ENCODE measurements at places on chromosomes 1 and 21.

DNA sequence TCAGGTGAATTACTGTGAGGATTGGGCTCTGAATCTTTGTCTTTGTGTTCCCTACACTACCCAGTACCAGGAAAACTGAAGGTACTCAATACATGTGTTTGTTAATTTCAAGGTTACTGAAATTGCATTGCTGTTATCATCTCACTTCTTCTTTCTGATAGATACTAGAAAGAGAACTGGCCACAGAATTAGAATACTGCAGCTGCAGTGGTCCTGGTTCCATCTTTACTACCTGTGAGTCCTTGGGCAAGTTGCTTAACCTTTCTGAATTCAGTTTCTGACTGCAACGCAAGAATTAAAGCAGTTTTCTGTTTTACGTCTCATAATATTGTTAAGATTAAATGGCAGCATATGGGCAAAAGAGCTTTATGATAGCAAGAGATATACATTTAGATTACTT is 263.5 kb downstream of the LMO4 start:
- DNase-seq: no peak

GRCh38 chr21:45003331-45004058 is 63.7 kb downstream of the SLX9 start:
- no peak for DNase-seq

DNA sequence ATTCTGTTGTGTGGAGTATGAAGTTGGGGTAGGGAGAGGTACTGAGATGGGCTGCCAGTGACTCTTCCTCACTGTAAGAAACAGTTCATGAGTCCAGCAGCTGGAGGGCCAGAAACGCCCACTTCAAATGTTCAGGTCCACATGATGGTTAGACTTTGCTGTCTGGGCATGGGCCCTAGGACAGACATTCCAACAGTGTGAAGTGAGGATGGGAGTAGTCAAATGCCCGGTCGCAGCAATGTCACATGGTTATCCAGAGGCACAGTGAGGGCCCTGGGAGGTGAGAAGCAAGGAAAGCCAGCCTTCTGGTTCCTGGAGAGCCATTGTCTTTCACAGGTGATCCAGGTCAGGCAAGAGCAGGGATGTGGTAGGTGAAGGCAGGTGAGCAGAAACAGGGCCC is 304.4 kb downstream of the HHAT start:
- DNase-seq: no peak

GRCh38 chr1:43524804-43525203 is 5.9 kb upstream of the PTPRF start:
- DNase-seq: no peak

GRCh38 chr1:58575551-58576324 is 1.3 kb downstream of the TACSTD2 start:
- DNase-seq: no peak

DNA sequence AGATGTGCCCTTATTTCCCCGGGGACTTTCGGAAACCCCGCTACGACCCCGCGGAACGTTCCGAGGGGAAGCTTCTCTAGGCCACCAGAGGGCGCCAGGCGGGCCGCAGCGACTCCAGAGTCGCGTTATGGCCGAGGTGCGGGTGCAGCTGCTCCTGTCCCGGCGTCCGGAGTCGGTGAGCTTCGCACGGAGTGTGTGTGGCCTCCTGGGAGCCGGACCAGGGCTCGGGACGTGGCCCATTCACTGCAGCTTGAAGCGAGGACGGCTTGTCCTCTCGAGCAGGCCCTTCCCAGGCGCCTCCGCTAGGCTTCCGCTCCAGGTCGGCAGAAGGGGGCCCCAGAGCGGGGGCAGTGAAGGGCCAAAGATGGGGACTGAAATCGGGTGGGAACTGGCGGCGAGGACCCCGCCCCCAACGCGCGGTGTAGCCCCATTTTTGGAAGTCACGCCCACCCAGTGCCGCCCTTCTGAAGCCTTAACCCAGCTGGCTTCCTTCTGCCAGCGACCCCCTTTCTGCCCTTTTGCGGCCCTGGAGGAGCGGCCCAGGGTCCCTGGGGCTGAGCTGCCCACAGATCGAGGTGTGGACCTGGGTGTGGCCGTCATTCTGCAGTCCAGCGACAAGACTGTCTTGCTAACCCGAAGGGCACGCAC is at the start of gene NUDT17:
TSS of gene NUDT17 (plus strand) at position 117 of the 648 bp plus-strand sequence. CDS start at position 128, 11 bp downstream.
- DNase-seq: peak; percentile 76

GRCh38 chr1:171742577-171742922 is 685 bp upstream of the VAMP4 start:
- peak; percentile 80 for DNase-seq

DNA sequence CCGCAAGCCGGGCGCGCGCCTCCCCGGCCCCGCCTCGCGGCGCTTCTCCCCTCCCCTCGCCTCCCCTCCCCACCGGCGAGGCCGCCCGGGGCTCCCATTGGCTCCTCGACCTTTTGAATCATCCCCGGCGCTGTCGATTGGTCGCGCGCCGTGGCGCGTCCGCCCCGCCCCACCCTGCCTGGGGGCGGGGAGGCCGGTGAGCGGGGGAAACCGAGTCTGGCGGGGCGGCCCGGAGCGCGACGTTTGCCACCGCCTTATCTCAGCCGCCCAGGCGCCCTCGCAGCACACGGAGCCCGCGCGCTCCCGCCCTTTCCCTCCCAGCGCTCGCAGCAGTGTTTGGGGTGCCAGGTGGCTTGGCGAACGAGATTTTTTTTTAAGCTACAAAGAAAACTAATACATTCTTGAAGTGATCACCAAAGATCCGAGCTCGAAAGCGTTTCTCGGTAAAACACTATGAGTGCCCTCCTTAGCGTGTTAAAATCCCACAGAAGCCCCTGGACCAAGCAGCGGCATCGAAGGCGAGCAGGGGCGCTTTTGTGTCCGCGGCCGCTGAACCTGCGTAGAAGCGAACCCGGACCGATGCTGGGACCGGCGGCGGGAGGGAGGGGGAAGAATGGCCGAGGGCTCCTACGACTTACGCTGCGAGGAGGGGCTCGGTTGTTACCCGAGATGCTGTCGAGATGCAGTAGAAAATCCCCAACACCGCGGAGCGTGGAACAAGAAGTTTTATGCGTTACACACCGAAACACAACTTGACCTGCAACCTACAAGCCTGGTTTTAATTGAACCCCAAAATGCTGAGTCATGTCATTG is 436 bp upstream of the LBR start:
- peak; percentile 90 for DNase-seq

DNA sequence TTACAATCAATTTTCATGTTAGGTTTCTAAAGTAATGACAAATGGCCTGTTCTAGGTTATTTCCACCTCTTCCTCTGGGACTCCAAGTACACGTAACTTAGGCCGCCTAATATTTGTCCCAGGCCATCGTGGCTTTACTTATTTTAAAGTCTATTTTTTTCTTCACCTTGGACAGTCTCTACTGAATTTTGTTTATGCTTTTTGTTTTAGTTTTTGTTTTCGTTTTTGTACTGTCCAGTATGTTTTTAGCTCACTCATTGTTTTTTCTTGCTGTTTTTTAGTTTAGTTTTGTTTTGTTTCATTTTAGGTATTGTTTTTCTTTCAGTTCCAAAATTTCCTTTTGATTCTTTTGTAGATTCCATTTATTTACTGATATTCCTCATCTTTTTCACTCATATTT is 187.7 kb upstream of the RNPC3 start:
- no peak for DNase-seq

DNA sequence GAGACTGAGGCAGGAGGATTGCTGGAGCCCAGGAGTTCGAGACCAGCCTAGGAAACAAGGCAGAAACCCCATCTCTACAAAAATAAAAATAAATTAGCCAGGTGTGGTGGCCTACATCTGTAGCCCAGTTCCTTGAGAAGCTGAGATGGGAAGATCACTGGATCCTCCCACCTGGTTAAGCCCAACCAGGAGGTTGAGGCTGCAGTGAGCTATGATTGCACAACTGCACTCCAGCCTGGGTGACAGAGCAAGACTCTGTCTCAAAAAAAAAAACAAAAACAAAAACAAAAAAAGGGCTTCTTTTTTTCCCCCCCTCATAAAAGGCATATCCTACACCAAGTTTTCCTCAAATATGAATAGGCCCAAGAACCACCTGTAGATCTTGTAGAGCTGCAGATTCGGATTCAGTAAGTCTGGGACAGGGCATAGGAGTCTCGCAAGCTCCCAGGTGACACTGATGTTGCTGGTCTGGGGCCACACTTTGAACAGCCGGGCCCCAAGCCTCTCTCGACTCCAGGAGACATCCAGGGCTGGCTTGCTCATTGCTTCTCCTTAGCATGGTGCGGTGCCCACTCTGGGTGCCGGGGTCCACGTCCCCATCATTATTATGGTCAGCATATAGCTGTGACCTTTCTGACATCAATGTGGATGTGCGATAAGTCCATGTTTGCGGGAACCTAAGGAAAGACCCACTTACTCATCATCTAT is 22.1 kb upstream of the UMODL1 start:
- DNase-seq: no peak

DNA sequence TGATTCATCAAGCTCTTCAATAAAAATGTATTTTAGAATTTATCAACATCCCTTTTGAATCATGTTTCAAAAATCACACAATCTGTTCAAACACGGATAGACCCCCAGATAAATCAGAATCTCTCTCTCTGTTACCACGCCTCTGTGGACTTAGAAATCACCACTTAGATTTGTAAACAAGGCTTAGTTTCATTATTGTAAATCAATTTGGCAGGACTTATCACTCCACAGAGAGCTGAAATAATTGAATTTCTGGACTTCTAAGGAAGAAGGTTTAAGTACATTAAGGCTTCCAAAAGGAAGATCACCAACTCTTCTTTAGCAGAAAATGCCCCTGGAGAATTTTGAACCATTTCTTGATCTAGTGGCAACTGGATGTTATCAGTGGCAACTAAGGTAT is 100.4 kb downstream of the APP start:
- DNase-seq: no peak

DNA sequence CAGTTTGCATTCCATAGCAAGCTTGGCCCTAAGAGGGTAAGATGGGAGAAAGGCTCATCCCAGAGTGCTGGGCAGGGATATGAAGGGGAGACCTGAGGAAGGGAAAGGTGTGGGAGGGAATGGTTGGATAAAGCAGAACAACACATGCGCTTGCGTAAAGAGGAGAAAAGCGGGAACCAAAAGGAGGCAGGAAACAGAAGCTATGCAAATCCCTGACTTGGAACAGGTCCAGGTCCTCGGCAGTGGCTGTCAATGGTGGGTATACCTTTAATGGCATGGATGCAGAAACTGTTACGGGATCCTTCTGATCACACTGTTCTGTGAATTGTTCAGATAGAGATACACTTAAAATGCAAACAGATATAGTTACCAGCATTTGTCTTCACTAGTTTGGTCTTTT is 455.6 kb downstream of the SIPA1L2 start:
- no peak for DNase-seq

GRCh38 chr1:9166289-9167235 is 37.7 kb upstream of the GPR157 start:
- no peak for DNase-seq

- no peak for DNase-seq
Measured at GRCh38 chr21:39873687-39874086, 6.4 kb downstream of the PCP4 start.

DNA sequence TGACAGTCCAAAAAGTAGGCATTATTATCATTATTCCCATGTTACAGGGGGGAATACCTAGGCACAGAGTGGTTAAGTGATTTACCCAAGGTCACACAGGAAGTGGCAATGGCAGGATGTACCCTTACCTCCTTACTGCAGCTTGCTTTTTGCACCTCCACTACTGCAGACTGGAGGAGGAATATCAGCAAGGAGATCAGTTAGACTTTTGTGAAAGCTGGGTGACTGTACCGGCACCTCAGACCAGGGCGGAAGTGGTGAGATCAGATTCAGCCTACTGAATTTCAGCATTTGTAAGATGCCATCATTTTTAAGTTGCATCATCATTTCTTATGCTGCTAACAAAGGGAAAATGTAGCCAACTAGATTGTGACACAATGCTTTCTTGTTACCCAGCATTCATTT is 4.5 kb downstream of the ADARB1 start:
- DNase-seq: no peak

DNA sequence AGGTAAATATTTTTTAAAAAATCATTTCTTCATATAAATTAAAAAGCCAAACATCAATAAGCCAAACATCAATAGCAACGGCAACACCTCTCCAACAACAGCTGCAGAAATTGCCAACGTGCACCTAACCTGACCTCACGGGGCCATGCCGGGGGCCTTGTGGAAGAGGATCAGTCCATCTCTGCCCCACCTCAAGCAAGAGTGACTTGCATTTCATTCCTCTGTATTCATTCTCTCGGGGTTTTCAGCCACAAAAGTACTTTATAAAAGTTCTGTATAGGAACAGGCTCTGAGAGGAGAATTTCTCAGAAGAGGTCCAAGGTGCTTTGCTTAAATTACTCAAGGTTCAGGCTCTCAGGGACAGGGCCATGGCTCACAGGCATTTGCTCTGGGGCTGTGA is 100.9 kb downstream of the RUNX1 start:
- DNase-seq: no peak

GRCh38 chr1:200873671-200874397 is 1.1 kb downstream of the GPR25 start:
- no peak for DNase-seq

- DNase-seq: no peak
Measured at GRCh38 chr1:202956969-202957368, 1.1 kb downstream of the ADIPOR1 start.

- DNase-seq: no peak
Measured at GRCh38 chr1:54528613-54529012, 19.4 kb upstream of the ACOT11 start.

GRCh38 chr1:216051071-216051470 is 372.2 kb downstream of the USH2A start:
- no peak for DNase-seq

- DNase-seq: no peak
Measured at GRCh38 chr1:173048621-173049321, 2.0 kb downstream of the TNFSF18 start.

- no peak for DNase-seq
Measured at GRCh38 chr1:73517603-73518191, 680.3 kb downstream of the LRRIQ3 start.

- DNase-seq: no peak
Measured at GRCh38 chr1:210695026-210695425, 366.3 kb downstream of the HHAT start.

- no peak for DNase-seq
Measured at GRCh38 chr1:50369008-50369634, 54.1 kb downstream of the DMRTA2 start.

- DNase-seq: no peak
Measured at GRCh38 chr21:28791595-28792282, 200.9 kb downstream of the LTN1 start.

DNA sequence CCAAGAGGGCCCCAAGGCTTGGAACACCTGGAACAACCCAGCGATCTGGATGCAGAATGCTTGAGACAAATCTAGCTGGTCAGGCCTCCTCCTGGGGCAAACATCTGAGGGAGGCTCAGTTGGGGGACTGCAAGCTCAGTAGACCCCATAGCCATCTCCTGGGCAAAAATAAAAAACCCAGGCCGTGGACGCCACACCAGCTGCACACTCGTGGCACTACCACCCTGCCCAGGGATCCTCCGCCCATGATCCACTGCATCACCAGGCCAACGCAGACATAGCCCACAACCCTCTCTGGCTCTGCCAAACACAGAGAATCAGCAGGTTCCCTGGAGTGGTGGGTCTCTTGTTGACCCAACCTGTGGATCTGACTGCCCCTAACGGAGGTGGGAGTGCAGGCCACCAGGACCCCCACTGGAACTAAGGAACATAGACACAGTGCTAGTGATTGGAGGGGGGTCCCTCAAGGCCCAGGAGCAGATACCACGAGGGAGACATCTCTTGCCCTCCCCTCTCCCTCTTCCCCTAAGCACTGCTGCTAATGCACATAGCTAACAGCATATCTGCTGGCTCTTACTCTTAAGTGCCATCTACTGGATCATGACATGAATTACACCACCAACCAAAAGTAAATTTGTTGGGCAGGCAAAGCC is 147.2 kb downstream of the CHD1L start:
- peak; percentile 17 for DNase-seq

Data from G401 (cell line).